ENCODE measurements at places on chromosomes 7 and 10.

DNA sequence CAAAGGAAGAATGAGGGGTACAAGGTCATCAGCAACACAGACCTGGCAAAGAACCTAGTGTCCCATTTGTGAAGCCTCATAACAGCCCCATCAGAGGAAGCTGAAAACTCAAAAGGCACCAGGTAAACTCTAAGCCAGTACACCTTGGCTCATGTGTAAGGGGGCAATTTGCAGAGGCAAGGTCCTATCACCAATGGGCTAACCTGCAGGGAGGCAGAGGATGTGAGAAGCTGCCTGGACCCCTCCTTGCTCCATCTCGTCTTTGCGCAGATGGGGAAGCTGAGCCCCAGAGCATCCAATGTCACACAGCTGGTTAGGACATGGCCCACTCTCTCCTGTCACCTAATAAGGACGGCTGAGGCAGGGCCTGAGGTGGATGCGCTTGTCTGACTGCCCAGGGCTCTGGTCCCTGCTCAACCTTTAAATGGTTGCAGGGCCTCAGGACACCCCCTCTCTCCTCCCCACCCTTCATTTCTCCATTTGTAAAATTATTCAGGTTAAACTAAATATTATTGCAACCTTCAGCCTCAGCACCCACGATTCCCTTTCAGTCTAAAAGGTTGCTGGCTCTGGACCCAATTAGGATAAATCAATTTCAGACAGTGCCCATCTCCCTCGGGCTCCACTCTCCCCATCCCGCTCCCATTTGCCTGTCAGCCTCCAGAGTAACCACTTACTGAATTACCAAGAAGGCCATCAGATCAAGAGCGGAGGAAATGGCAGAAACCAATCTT is 135.3 kb downstream of the OAT start:
- DNase-seq = no peak

GRCh38 chr10:95266674-95267095 is 24.1 kb downstream of the PDLIM1 start:
- no peak for DNase-seq

DNA sequence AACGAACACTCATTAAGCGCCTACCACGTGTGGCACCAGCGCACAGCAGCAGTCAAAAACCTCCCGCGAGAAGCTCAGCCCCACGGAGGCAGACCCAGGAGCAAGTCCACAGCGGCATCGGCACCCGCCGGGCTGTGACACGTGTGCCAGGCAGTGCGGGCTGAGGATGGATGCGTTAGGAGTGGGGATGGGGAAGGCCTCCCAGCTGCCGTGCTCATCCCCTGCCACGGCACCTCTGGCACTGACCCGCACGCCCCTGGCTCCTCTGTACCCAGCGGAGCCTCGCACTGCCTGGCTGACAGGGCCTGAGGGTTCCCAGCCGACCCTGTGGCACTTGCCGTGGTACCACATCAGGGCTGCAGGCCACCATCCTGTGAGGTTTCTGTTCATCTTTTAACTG is 16.8 kb downstream of the CFAP46 start:
- no peak for DNase-seq

DNA sequence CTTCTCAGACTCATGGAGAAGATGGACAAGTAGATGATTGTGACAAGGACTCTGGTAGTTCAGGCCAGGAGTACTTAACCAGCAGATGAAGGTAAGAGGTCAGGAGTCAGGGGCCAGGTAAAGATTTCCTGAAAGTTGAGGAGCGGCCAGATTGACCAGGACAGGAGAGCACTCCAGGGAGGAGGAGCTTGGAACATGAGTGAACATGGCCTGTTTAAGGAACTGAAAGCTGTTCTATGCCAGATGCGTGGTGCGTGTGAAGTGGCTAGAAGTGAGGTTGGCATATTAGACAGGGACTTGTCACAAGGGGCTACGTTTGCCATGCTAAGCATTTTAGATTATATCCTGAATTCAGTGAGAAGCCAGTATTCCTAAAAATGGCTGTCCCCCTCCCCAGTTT is 157.2 kb downstream of the WNT2 start:
- DNase-seq = no peak

- no peak for DNase-seq
Measured at GRCh38 chr10:94292434-94293090, 70.2 kb downstream of the NOC3L start.

DNA sequence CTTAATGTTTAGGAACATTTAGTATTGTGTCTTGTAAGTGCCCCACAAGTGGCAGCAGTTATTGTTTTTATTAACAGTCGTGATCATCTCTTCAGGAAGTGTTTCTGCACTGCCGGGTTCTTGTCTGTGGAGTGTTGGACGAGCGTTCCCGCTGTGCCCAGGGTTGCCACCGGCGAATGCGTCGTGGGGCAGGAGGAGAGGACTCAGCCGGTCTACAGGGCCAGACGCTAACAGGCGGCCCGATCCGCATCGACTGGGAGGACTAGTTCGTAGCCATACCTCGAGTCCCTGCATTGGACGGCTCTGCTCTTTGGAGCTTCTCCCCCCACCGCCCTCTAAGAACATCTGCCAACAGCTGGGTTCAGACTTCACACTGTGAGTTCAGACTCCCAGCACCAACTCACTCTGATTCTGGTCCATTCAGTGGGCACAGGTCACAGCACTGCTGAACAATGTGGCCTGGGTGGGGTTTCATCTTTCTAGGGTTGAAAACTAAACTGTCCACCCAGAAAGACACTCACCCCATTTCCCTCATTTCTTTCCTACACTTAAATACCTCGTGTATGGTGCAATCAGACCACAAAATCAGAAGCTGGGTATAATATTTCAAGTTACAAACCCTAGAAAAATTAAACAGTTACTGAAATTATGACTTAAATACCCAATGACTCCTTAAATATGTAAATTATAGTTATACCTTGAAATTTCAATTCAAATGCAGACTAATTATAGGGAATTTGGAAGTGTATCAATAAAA is 22.2 kb downstream of the PLA2G12B start:
- no peak for DNase-seq

GRCh38 chr7:78301407-78301806 is 502.8 kb downstream of the PHTF2 start:
- no peak for DNase-seq

- DNase-seq = no peak
Measured at GRCh38 chr10:98425511-98426352, 10.8 kb upstream of the PYROXD2 start.

DNA sequence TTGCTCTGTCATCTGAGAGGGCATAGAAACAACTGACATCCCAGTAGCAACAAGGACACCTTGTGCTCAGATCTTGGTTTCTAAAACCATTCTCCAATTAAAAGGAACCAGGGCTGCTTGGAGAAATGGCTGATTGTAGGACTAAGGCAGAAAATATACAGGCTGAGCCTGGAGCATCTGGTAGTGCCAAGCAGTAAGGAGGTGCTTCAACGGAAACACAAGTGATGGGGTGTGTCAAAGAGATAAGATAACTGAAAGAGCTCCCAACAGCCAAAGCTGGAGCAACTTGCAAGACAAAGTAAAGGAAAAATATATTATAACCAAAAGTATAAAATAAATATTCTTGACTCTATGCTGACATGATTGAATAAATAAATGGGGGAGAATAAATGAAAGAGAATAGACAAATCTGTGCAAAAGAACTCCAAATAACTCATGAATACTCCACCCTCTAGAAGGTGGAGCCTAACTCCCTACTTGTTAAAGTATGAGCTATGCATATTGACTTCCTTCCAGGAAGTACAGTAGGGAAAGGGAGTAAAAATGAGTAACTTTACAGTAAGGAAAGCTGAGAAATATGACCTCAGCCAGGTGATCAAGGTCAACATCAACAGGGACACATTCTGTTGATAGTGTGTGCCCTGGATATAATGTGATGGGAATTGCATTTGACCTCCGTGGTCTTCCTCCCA is 162.4 kb downstream of the NOC3L start:
- DNase-seq = no peak

DNA sequence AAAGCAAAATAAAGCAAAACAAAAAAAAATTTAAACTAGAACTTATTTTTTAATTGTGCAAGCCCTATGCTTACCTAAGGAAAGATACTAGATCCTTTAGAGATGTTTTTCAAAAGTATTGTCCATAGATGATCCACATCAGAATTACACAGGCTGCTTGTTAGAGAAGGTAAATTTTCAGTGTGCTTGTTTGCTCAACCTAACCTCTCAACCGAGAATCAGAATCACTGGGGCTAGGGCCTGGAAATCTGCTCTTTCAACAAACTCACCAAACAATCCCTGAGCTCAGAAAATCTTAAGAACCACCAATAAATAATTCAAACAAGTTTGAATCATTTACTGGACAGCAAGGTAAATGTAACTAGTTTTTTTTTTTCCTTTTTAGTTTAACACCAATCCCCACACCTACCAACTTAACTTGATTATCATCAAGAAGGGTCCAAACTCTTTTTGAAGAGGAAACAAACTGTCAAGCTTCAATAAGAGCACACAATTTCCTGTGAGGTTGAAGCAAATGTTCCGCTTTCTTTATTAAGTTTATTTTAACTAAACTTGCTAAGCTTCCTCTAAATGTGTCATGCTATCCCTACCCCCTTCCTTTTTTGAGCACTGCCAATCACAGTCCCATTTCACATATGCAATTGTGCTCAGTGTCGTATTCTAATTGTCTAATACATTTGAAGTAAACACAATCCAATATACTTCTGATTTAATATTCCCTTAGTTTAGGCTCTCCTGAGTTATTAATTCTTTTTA is 7.4 kb upstream of the TSPAN33 start:
- DNase-seq = no peak

GRCh38 chr7:85730012-85730411 is 543.2 kb upstream of the SEMA3D start:
- DNase-seq = no peak

DNA sequence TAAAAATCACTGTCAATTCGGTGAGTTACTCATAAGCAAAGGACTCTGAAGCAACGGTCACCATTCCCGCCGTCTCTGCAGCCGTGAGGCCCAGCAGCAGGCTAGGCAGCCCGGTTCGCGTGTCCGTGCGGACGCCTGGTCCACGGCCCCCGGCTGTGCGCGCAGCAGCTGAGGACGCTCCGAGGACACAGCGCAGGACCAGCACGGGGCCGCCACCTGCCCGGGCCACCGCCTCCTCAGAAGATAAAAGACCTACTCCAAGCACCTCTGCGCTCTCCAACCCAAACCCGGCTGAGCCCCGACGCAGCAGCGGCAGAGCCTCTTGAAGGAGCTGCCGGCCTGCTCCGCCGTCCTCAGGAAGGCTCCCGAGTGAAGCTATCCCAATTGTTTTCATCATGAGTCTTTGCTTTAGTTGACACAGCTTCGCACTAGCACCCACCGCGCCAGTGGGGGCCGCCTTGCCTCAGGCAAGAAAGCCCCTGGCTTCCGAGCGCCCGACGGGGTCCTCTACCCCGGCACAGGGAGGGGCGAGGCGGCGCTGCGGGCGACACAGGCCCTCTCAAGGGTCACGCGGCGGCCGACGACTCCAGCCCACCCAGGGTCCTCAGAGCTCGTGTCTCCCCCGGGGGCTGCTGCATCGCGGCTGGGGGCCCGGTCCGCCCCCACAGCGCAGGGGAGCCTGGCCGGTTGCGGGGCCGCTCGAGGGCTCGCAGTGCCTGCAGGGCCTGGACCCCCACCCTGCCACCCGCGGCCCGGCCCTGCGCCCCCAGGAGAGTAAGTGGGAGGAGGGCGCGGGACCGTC is 16.9 kb upstream of the GPR146 start:
- DNase-seq = no peak

DNA sequence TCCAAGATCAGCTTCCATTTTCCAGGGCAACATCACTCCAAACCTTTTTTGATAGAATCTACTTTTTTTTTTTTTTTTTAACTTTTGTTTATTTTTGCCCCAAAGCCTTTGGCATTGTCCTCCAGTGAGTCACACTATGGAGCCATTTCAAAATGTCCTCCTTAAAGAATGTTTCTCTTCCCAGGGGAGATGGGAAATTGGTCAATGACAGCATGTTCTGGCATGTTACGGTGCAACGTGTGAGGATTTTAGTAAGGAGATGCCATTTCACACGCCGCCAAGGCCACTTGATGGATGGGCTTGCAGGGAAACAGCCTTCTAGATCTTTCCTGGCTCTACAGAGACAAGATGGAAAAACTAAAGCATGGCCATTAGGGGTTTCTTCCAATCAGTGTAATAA is 30.7 kb upstream of the TRIL start:
- DNase-seq = no peak

GRCh38 chr10:55822096-55822495 is 539.0 kb downstream of the ZWINT start:
- DNase-seq = no peak

DNA sequence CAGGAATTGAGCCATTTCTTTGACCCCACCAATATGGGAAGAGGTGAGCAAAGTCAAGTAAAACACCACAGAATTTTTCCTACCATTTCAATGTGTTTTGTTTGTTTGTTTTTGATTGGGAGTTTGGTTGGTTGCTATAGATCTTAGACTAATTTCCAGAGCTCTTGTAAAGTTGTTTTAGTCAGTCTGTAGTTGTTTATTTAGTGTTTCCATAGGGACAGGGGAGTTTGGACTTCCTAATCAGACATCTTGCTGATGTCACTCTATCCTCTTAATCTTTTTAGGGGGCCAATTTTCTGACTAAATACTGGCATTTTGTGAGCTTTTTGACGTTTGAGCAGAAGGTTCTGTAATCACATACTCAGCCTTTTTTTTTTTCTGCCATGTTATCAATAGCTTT is 266.9 kb downstream of the ABCA13 start:
- no peak for DNase-seq

DNA sequence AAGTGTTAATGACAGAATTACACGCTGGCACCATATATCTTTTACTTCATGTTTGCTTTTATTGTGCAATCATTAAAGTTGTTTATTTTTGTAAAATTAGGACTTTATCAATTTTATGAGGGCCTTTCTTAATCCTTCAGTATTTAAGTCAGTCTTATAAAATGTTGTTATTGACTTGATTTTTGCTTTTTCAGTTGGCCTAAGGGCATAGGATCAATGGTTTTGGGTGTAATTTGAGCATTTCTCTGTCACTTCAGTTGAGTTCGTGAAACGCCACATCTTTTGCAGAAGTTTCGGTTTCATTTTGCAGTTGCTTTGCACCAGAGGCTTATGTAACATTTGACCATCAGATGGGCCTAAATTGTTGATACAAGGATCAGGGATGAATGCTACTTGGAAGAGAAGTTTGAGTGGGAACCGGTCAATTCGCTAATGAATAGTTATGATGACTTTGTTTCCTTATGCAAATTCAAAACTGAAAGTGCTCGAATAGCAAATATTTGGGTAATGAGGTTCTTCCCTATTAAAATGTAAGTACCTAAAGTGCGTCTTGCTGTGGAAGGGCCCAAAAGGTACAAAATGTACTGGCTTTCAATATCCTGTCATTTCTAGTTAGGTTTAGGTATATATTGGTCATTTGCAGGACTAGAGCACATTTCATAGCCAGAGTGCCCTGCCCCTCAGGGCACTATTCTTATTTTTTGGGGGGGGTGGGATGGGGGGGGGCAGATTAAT is 340.9 kb downstream of the LRMDA start:
- no peak for DNase-seq

- no peak for DNase-seq
Measured at GRCh38 chr10:123584419-123584775, 81.8 kb upstream of the GPR26 start.

DNA sequence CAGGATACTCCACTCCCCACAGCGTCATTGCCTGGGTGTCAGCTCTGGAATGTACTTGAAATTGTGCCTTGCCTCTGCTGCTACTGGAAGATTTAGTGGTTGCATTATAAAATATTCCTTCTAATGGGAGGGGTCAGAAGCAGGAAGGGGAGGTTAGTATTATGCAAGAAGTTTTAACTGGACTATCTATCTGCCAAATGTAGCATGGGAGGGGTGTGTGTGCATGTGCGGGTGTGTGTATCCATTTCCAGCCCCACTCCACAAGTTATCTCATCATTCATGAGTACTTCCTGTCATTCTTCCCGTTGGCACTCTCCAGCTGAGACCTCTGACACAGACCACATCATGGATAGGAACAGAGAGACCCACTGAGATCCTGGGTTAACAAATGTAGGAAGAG is 13.4 kb downstream of the MBL2 start:
- DNase-seq = no peak

Measured in stimulated activated CD4-positive, alpha-beta T cell treated with anti-CD3 and anti-CD28 coated beads, Interleukin-1b, Interleukin-23, amount 100 ng/mL, for 1 hour (primary cell).